ENCODE measurements at places on chromosomes 7 and 10. TPM values are rescaled to one million over a fixed set of nuclear protein-coding genes. Genes with fewer than 3 reads are reported as not detected.

GARIN1A gene
- total RNA-seq: 2.6 TPM

GNGT1 gene
- not detected for total RNA-seq

SPDYE2 gene
- total RNA-seq: not detected

FAM25G gene
- not detected for total RNA-seq

CPXM2 gene
- 29.3 TPM for total RNA-seq

CYP3A4 gene
- not detected for total RNA-seq

ITGB8 gene
- 193 TPM for total RNA-seq

EPO gene
- total RNA-seq: not detected

NPC1L1 gene
- total RNA-seq: 0.10 TPM

KLLN gene
- total RNA-seq: 0.83 TPM

HTR7 gene
- total RNA-seq: 3.0 TPM

DNA sequence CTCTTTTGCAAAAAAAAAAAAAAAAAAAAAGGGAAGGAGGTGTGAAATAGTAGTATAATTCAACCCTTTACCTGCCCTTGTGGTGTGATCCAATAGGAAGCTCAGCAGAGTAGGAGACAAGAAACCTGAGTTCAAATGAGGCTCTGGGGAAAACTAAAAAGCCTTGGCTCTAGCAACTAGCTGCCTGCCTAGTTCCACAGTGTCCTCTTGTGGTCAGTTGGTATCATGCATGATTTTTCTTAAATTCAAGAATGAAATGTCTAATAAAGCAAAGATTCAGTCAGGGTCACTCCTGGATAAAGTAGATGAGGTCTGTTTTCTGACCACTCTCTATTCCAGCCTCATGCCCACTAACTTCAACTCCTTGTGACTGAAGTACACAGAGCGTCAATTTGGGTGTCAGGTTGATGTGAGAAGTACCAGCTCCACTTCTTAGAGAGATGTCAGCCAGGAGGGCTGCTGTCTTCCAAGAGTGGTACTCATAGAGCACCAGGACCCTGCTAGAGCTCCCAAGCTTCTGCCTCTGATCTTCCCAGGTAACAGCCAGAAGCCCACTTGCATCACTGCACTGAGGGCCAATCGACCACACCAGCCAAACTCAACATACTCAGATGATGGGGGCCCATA is 10.5 kb downstream of the LSM5 start:
- peak; percentile 83 for DNase-seq

GRCh38 chr7:99267481-99267840 is 5.2 kb upstream of the MYH16 start:
- DNase-seq: no peak

GRCh38 chr7:51101111-51101757 is 215.4 kb downstream of the COBL start:
- DNase-seq: no peak

- no peak for DNase-seq
Observed at GRCh38 chr7:96033009-96033598, 260.8 kb downstream of the DYNC1I1 start.

- no peak for DNase-seq
Observed at GRCh38 chr7:28941633-28942032, 16.5 kb downstream of the TRIL start.

DNA sequence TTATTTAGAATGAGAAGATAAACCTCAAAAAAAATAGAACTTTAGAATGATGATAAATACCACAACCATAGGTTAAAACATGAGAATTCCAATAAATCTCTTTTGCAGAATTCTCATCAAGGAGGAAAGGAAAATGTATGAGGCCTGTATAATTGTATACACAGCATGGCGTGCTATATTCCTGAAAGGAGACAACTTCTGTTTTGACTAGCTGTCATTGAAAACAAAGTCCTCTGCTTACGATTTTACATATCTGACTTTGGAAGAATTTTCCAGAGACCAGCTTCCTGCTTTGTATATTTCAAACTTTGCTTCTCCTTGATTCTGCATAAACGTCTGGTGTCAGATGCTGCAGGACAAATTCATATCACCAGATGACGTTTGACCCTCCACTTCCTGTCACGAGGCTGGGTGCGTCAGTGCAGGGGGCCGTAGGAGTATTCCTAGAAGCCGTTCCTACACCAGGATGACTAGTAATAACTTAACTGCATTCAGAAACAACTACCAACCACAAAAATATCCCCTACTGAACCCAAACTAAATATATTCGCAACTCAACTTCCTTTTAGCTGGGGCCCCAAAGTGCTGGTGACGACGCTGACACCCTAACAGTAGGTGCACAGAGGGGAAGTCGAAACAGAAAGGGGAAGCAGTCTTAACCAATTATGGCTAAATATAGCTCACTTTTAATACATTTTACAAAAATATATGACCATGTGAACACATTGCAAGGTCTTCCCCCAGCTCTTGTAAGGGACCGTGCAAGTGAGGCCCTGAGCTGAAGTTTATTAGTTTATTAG is 178.6 kb upstream of the INHBA start:
- peak; percentile 25 for DNase-seq

GRCh38 chr10:8321990-8322389 is 267.5 kb downstream of the GATA3 start:
- DNase-seq: peak; percentile 26

DNA sequence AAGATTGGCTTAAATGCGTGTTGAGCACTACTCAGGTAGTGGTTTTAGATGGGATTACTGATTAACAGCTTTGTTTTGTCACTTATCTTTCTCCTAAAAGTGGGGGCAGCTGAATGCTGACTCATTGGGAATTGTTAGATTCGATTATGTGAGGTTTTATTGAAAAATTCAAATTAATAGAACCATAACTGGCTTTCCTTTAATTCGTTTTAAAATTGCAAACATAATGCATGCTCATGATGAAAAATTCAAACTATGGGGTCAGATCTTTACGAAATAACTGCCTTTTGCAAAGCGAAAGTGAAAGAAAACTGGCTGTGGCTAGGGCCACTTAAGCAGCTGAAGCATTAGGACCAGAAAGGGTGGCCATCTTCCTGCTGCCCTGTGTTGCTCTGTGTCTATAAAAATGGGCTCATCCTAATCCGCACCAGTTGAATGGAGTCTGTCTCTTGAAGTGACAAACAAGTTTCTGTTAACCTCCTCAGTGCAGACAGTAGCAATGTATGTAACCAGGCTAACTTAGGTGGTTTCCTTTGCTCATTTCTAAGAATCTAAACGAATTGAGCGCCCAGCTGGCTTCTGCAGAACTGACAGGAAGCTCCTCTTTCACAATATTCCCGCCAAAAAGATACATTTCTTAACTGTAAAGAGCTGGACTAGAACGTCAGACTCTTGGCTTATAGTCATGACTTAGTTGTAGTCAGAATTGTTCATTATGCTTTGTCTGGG is 27.8 kb downstream of the DENND10 start:
- DNase-seq: no peak

- DNase-seq: no peak
Observed at GRCh38 chr10:85946713-85947326, 419.8 kb downstream of the GRID1 start.

- no peak for DNase-seq
Observed at GRCh38 chr10:116779076-116779687, 36.8 kb upstream of the HSPA12A start.

DNA sequence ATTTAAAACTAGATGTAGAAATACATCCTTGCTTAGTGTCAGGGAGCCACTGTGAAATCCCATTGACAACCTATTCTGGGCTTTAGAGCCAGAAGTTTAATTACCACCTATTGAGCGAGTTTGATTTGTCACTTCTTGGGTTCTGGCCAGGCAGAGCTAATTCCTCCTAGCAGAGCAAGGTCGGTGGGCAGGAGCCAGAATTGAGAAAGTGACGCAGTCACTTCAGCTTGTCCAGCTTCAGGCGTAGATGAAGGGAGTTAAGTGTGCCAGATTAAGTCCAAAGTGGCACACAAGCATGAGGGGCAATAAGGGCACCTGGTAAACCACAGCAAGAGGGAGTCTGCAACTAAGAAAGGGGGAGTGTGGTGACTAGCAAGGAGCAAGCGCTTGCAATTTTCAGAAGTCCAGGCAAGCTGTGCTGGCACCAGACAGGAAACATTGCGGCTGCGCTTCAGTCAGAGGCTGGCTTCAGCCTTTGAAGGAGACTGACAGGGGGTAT is 119.4 kb downstream of the ST7 start:
- DNase-seq: peak; percentile 95

- no peak for DNase-seq
Observed at GRCh38 chr7:2102375-2102723, 130.4 kb downstream of the MAD1L1 start.

- DNase-seq: peak; percentile 7
Observed at GRCh38 chr10:49441488-49442476, 45.9 kb upstream of the DRGX start.

DNA sequence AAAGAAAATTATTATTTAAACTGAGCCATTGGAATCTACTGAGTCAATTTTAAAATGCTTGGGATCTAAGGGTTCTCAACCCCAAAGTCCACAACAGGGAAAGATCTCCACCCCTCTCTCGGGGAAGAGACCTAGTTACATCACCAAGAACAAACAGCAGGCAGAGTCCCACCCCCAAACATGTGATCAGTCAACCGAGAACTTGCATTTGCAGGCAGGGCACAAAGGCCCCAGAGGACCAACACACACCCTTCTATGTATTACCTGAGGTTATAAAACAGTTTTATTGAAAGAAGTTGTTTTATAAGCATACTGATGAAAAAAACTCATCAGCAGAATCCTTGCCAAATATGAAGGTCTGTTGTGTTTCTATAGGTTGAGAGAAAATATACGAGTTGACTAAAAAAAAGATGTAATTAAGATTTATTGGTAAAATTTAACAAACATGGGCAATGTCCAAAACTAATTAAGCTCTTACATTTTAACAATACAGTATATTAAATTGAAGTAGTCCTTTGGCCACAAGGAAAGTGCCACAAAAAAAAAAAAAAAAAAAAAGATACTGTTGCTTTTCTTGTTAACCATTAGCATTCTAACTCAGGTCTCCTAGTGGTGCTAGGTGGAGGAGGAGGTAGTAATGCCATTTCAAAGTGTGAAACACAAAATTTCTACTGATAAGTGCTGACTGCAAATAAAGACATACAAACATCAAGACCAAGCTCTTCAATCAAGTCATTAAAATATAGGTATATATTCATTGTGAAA is 975 bp upstream of the USP54 start:
- no peak for DNase-seq

DNA sequence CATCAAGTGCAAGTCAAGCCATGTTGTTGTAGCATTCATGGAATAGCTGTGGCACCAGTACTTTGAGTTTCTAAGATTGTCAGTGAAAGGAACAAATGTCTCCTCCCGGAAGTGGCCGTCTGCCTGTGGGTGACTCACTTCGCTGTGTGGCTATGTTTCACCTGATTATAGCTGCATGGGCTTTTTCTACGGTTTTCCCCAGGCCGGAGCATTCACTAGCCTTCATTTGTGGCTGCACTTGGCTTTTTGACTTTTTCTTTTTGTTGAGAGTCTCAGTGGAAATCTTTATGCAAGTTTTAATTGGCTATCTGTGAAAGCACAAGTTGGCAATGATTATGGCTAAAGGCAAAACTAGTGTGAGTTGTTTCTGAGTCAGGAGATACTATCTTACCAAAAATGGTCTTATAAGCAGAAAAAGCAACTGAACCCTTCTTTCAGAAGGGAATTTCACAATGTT is 35.0 kb downstream of the SRI start:
- no peak for DNase-seq

DNA sequence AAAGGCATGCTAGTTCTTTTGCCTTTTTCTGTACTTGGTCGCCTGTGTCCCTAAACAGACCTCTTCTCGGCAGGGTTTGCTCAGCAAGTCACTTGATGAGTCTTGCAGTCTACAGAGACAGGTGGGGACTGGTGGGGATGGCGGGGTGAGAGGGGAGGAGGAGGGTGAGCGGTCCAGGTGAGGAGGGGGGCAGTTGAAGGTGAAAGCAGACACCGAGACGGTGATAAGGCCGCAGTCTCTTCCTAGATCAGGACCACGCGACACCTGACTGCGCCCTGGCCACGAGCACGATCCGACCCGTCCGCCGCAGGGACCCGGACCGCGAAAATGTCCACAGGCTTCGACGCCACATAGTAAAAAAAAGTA is 566 bp downstream of the ASNS start:
- peak; percentile 4 for DNase-seq

DNA sequence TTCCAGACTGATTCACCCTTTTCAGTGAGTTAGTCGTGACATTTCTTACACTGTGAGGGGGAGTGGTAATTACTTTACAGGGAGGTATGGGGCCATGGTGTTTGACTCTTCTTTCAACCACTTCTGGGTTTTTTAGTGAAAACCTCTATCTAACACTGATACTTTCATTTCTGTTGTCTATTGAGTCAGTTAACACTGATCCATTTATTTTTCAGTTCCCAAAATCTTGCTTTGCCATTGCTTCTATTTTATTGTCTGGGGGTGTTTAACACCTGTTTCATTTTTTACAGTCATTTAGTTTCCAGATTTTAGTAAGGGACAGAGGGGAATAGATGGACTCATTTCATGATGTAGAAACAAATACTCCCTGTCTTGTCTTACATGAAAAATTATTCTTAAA is 61.5 kb downstream of the HELLS start:
- no peak for DNase-seq

GRCh38 chr7:123972831-123973230 is 47.8 kb downstream of the SPAM1 start:
- no peak for DNase-seq

- DNase-seq: no peak
Observed at GRCh38 chr10:64996886-64997285, 1475.7 kb downstream of the REEP3 start.

DNA sequence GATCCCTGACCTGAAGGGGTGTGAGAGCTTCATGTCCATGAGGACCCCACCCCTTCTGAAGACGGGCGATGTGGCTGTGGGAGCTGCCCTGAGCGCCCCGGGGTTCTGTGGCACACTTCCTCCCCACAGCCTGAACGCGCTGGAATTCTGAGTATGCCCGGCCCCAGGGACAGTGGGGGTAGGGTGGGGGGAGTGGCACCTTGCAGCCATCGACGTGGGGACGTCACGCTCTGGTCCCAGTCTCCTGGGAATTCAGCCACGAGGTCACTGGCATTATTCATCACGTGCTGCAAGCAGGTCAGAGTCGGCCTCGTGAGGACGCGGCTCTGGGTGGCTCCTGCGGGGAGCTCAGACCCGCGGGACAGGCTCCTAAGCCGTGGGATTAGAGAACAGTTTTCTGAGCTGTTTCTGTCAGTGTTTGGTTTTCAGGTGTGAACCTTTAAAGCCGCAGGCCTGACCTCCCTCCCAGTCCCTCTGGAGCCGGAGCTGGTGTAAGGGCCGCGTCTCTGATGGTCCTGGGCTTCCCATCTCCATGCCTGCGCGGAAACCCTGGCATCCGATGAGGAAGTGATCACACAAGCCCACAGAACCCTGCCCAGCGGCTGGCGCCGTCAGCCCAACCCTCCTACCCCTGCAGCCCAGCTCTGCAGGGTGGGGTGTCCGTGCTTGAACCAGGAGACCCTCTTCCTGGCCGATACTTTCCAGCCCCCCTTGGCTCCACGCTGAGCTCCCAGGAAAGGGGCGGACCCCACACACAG is 16.1 kb downstream of the GPR146 start:
- no peak for DNase-seq

DNA sequence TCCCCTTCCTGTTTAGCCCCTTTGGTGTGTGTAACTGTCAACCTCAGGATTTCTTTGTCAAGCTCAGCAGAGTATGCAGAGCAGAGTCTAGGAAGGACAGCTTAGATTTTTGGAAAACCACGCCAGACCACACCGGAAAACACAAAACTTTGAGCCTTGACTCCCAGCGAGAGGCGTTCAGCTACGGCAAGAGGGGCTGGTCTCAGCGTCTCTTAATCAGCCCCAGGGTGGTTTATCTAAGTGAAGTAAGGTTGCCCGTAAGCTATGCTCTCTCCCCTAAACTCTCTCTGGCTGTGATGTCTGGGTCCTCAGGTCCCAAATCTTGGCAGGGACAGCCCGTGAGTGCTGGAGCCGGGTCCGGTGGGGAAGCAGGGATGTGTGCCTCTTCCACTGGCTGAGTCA is 230.9 kb downstream of the KLF6 start:
- no peak for DNase-seq

All from spinal cord (tissue), 10 donors.